ENCODE measurements at places on chromosomes 2 and 18. TPM values are rescaled to one million over a fixed set of nuclear protein-coding genes. Genes with fewer than 3 reads are reported as not detected.

The MERTK gene
- total RNA-seq = 19.2 TPM

The EGR4 gene
- total RNA-seq = not detected

The TXNDC2 gene
- not detected for total RNA-seq

The ASAP2 gene
- total RNA-seq = 23.0 TPM
